Transverse colon (tissue), 4 donors: ENCODE measurements at places on chromosomes 13 and 19. TPM values are rescaled to one million over a fixed set of nuclear protein-coding genes. Genes with fewer than 3 reads are reported as not detected.

The CFAP97D2 gene
- total RNA-seq, result not detected

The ATXN8OS gene
- total RNA-seq, result not detected

GRCh38 chr13:99971576-99972189 lies at the start of gene ZIC5:
Gene ZIC5 (minus strand): TSS chr13:99971767. CDS start chr13:99971603, 164 bp downstream.
- DNase-seq, result no peak

DNA sequence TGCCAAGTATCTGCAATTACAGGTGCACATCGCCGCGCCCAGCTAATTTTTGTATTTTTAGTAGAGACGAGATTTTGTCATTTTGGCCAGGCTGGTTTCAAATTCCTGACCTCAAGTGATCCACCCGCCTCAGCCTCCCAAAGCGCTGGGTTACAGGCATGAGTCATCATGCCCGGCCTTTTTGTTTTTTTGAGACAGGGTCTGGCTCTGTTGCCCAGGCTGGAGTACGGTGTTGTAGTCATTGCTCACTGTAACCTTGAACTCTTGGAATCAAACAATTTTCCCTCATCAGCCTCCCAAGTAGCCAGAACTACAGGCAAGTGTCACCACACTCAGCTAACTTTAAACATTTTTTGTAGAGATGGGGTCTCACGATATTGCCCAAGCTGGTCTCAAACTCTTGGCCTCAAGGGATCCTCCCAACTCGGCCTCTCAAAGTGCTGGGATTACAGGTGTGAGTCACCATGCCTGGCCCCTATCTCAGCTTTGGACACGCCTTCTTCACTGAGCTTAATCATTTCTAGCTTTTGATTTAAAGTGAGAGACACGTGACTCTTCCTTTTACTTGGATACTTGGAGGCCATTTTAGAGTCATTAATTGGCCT lies 4.0 kb upstream of the IRGC start:
- peak; percentile 28 for DNase-seq
